ENCODE measurements at places on chromosomes 12 and 14. TPM values are rescaled to one million over a fixed set of nuclear protein-coding genes. Genes with fewer than 3 reads are reported as not detected.

DNA sequence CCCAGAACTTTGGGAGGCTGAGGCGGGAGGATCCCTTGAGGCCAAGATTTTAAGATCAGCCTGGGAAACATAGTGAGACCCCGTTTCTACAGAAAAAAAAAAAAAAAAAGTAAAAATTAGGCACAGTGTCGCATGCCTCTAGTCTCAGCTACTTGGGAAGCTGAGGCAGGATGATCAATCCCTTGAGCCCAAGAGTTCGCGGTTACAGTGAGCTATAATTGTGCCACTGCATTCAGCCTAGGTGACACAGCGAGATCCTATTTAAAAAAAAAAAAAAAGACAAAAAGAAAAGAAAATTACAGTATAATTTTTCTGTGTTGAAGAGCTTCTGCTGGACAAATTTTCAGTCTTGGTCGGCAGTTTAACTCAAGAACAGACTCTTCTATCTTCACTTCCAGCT lies 133.9 kb upstream of the FGD4 start:
- no peak for DNase-seq

GRCh38 chr14:99737451-99737951 lies 53.4 kb downstream of the CYP46A1 start:
- DNase-seq = peak; percentile 62

TBC1D30 gene
- total RNA-seq = 31.3 TPM

LIN7A gene
- 20.6 TPM for total RNA-seq
